ENCODE measurements at places on chromosomes 12 and 14. TPM values are rescaled to one million over a fixed set of nuclear protein-coding genes. Genes with fewer than 3 reads are reported as not detected.

DNA sequence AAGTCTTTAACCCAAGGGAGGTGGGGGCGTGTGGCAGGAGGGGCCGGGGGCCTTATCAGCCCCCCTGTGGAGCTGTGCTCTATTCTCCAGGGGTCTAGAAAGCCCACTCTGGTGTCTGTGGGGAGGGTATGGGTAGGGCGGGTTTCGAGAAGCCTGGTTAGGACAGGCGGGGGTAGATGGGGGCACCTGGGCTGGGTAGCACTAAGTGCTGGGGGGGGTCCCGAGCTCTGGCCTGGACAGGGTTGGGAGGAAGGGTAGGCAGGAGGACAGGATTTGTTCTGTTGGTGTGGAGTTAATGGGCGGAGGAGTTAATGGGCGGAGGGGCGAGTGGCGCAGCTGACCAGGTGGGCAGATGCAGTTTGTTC lies 2.0 kb downstream of the PACS2 start:
- DNase-seq: no peak

The TMEM121 gene
- 11.8 TPM for total RNA-seq

DNA sequence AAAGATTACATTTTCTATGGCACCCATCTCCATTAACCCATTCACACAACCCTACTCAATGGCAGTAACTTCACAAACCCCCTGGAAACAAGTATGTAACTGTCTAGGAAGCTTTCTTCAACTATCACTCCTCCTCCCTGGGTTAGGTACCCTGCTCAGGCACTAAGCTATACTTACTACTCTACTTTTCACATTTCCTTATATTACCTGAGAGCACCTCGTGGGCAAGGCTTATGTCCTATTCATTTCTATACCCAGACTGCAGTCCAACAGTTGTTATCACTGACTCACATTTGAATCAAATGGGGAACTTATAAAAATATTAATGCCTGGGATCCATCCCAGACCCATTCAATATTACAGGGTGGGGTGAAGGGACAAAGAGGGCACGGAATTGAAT lies 4.6 kb downstream of the PAWR start:
- no peak for DNase-seq

The CNTN1 gene
- 278 TPM for total RNA-seq

DNA sequence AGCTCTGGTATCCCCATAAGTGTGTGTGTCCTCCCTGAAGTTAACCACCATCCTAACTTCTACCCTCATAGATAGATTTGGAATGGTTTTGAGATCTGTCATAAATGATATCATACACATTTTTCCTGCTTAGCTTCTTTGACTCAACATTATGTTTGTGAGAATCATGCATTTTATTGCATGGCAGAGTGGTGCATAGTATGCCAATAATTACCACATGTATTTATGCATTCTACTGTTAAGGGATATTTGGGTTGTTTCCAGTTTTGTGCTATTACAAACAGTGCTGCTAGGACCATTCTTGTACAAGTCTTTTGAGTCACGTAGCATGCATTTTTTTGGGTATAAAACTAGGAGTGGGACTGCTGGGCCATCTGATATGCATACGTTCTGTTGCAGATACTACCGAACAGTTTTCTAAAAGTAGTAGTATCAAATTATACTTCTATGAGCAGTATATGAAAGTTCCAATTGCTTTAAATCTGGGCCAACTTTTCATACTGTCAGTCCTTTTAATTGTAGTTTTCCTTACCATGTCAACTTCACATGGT lies 13.4 kb downstream of the GRIP1 start:
- DNase-seq: peak; percentile 66

- peak; percentile 68 for DNase-seq
Measured at GRCh38 chr12:54046809-54047159, 6.9 kb upstream of the HOXC4 start.

The ADCY6 gene
- 39.9 TPM for total RNA-seq

DNA sequence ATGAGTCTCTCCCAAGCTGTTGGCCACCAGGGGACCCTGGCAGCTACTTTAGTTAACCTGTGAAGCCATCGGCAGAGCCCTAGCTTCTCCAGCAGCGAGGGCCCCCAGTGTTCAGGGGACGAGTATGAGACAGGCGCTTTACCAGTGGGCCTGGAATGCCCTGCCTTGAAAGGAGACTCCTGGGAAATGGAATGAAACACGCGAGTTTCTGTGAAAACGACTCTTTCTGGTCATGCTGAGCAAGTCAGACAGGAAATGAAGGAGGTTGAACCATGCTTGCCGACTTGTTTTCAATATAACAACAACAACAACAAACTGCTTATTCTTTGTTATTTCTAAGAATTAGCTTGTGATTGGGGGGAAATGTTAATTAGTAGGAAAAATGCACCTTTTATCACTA lies 42.9 kb downstream of the SFSWAP start:
- no peak for DNase-seq

DNA sequence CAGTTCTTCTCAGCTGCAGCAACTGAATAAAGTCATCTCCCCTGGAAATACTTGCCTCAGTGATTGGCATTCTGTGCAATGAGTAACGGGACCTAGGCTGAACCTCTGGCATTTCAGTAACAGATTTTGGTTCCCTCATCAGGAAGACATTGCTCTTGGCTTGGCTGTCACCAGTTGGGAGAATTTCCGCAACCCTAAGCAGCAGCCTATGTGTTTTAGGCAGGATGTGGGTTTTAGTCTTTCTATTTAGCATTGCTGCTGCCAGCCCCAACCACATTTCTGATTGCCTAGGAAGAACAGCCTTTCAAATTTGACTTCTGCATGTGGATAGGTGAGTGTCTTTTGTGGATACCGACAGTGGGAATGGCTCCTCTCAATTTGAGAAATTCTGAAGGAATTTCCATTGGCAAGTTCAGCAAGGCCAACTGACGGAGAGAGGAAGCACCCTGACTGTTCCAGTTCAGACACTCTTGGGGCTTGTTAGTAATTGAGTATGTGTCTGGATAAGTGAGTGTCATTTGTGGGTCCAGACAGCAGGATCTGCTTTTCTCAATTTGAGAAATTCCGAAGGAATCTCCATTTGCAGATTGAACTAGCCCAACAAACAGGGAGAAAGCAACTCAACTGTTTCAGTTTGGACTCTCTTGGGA lies 19.0 kb upstream of the CLEC2A start:
- no peak for DNase-seq

The CD27 gene
- 0.50 TPM for total RNA-seq
